ENCODE measurements at places on chromosomes 2 and 18.

GRCh38 chr2:98717621-98718020 is 13.3 kb downstream of the MGAT4A start:
- DNase-seq = no peak

- DNase-seq = no peak
Measured at GRCh38 chr2:125696560-125696959, 959.4 kb upstream of the GYPC start.

- peak; percentile 53 for DNase-seq
Measured at GRCh38 chr2:30252723-30253701, 21.7 kb downstream of the LBH start.

GRCh38 chr2:3644891-3645605 is 13.0 kb upstream of the ALLC start:
- DNase-seq = no peak

GRCh38 chr2:142796161-142796560 is 81.3 kb upstream of the KYNU start:
- DNase-seq = no peak

DNA sequence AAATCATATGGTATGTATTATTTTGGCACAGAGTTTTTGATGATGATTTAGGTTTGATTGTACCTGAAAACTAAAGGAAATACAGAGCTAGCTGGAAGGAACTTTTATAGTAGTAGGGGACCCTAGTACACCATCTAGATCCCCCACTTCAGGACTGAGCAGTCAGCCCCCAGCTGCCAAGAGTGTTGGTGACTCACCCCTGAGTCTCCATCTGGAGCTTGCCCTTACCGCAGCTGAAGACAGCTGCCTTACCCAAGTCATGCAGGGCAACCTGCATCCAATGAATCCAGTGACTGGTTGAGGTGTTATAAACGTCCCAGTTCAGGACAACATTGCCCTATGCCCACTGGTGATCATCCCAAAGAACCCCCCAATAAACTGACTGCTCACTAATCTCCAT is 15.3 kb downstream of the PMS1 start:
- DNase-seq = no peak

GRCh38 chr2:110674620-110675555 is 3.0 kb downstream of the BUB1 start:
- DNase-seq = no peak

- DNase-seq = no peak
Measured at GRCh38 chr18:62631173-62631572, 84.2 kb upstream of the PHLPP1 start.

- DNase-seq = no peak
Measured at GRCh38 chr2:172836827-172837226, 101.2 kb downstream of the RAPGEF4 start.

DNA sequence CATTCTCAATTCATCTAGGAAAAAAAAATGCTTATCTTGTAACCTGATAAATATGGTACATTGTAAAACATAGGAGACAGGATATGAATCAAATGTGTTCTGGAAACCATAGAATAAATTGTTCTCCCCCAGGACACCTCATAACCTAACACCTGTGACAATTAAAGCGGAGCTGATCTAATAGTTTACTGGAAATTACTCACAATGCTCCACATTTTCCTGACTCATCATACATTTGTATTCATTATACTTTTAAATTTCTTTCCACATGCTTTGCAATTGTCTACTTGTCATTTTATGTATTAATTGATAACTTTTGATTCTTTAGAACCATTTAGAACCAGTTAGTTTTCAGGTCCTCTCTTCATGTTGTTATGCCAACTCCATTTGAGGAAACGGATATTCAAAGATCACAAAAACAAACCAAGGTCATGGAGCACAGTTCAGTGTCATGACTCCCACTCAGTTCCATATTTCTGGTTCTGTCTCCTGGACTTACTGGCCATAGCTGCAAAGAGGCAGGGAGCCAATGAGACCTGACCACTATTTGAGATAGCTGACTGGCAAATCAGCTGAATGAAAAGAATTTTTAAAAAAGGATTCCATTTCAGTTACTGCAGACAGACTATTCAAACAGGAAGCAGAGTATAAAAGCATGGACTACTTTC is 128.5 kb downstream of the CALCRL start:
- no peak for DNase-seq

- DNase-seq = no peak
Measured at GRCh38 chr18:28267276-28267675, 90.3 kb upstream of the CDH2 start.

- DNase-seq = no peak
Measured at GRCh38 chr2:218400167-218400929, 680 bp downstream of the CTDSP1 start.

- no peak for DNase-seq
Measured at GRCh38 chr2:108449410-108450130, 564 bp downstream of the GCC2 start.

GRCh38 chr2:86621280-86621943 is 2.3 kb downstream of the RNF103 start:
- DNase-seq = no peak

- DNase-seq = no peak
Measured at GRCh38 chr2:109318150-109318948, 189.3 kb downstream of the SH3RF3 start.

- no peak for DNase-seq
Measured at GRCh38 chr2:128738446-128739110, 419.9 kb upstream of the HS6ST1 start.

- no peak for DNase-seq
Measured at GRCh38 chr2:185628985-185629384, 109.6 kb upstream of the FSIP2 start.

DNA sequence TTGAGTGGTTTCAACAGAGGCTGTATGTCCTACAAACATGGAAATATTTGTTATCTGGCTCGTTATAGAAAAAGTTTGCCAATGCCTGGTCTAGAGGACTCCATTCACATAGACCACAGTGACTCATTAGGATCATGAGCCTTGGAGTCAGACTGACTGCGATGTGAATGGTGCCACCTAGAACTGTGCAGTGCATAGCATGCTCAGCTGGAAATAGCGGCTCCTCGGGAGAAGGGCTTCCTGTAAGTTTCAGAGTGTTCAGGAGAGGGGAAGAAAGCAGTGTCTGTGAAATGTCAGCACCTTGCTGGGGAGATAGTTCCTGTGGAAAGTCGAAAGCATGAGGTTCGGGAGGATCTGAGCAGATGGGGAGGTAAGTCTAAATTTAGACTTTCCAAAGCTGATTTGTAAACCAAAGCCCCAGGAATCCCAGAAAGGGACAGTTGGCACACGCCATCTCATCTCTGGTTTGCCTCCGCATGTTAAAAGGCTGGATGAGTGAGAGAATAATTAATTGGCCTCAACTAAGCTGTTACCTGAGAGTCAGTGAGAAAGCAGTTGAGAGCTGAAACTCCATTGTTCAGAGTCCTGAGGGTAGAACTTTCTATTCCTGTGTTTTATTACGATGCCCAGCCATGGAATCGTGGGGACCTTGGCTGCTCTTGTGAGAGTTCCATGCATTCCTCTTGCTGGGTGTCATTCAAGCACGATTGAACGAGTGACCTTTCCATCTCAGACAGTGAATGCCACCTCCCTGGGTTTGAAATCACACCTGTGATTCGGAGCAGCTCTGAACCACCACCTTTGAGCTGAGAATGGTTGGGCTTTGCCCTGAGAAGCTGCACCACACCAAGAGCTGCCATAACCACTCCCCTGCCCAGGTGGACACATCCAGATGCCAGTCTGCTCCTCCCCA is 99.5 kb downstream of the MAPK4 start:
- no peak for DNase-seq

- DNase-seq = no peak
Measured at GRCh38 chr2:236998236-236998635, 87.5 kb upstream of the COPS8 start.

- DNase-seq = no peak
Measured at GRCh38 chr2:138579556-138579955, 78.0 kb downstream of the SPOPL start.

- no peak for DNase-seq
Measured at GRCh38 chr18:44855681-44856080, 175.0 kb downstream of the SETBP1 start.

Data from stimulated activated CD8-positive, alpha-beta memory T cell treated with anti-CD3 and anti-CD28 coated beads, Interleukin-7, amount 100 ng/mL, for 48 hours (primary cell).